ENCODE measurements at places on chromosomes 13 and 19.
A peak's percentile ranks its signal among the peaks of the same experiment; 100 is the strongest.

GRCh38 chr13:26412263-26412662, 145.2 kb upstream of the WASF3 start:
- no peak for DNase-seq

DNA sequence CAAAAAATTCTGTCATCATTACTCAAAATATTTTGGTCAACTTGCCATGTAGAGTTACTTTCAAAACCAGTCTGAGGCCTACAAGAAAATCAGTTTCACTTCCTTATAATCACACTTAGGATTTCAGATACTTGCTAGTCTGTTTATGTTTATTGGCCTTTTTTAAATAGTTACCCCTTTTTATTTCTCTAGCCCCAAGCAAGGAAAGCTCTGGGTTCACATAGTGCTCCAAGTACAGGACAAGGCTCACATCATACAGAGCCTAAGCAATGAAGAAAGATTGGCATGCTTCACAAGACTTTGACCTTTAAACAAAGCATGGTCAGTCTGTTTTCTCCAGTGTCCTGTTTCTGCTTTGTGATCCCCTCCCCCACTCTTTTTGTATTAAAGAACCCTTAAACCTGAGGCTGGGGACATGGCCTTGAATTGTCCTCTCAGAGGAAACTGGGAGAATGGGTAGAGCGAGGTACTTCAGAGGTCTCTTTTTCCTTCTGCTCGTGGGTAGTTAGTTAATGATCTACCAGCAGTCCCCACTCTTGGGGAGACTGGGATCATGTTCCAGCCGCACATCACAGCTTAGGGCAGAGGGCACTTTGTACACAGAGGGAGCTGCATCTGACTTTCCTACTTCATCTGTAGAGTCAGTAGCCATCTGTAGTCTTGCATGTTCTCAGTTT, 30.7 kb downstream of the CEACAM1 start:
- no peak for DNase-seq

DNA sequence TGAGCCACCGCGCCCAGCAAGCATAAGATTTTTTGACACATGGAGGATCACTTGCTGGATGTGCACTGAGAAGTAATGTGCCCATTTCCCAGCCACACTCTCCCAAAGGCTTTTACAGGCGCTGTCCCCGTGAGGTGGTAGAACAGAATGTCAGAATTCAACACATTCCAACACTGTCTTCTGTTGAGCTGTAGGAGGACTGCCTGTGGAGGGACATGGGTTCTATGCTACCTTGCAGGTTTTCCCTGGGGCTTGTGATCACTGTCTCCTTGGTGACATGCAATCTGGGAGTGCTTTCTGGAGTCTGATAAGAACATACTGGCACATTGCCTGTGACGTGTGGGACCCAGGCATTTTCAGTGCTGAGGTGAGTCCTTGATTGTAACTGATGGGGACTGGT, 38.5 kb downstream of the DPRX start:
- DNase-seq, result no peak

- DNase-seq, result peak; percentile 99
Measured at GRCh38 chr13:42720113-42720857, 61.1 kb upstream of the FAM216B start.

DNA sequence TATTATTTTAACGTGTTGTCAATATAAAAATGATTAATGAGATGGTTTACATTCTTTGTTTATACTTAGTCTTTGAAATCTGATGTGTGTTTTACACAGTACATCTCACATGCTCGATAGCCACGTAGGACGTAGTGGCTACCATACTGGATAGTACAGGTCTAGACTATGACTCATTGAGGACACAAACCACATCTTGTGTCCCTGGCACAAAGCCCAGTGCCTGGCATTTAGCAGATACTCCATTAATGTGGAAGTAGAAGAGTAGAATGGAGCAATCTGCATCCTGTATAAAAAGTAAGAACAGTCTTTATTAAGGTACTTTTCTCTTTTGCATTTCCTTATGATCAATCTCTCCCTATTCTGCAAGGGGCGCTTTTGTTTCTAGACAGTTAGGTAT, 49.0 kb upstream of the FRY start:
- DNase-seq, result peak; percentile 95

GRCh38 chr13:62137629-62138405, 722.2 kb upstream of the PCDH20 start:
- no peak for DNase-seq

- no peak for DNase-seq
Measured at GRCh38 chr13:112435973-112436372, 59.8 kb downstream of the SPACA7 start.

GRCh38 chr13:41074523-41074922, 13.2 kb downstream of the WBP4 start:
- no peak for DNase-seq

DNA sequence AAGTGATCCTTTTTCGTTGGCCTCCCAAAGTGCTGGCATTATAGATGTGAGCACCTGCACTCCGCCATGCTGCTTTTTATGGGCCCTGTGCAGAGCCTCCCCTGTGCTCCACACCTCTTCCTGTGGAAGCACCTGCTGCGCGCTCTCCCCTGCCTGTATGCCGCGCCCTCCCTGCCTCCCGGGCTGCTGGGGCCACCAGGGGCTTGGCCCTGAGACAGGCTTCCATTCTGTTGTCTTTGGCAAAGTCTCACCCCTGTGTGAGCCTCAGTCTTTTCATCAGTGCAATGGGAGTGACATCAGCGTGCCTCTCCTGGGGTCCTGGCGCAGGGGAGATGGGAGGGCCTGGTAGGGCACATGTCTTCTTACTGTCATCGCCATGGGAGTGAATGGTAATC, 1.3 kb downstream of the FAM174C start:
- DNase-seq, result no peak

DNA sequence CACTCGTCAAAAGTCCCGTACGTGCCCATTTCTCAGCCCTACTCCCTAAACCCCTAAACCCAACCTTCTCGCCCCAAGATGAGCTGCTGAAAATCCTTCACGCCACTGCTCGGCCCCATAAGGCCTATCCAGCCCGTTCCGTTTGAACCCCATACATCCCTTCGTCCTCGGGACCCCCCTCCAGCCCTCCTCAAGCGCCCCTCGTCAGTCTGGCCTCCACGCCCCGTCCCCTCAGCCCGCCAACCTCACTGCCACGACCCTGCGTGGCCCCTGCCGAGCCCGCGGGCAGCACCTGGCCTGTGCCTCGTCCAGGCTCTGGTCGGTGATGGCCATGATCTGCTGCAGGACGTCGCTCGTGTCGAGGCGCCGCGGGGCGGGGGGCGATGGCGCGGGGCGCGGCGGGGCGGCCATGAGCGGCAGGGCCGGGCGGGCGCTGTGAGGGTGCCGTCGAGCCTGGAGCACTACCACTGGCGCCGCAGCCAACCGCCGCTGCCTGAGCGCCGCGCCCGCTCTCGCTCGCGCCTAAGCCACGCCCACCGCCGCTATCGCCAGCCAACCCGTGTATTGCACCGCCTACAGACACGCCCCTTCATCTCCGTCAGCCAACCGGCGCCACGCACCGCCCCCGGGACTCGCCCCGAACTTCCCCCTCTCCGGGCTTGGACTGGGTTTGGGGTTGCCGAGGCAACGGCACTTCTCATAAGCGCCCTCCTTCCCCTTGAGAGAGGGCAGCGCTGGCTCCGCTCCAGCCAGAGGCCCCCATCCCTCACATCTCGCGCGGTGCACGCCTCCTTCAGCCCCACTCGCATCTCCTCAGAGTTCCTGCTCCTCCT, at the start of gene PBX4:
Gene PBX4, minus strand, starts transcription at position 469 of the 833 bp plus-strand sequence. Its CDS starts 58 bp downstream, at position 411.
- peak; percentile 82 for DNase-seq

- DNase-seq, result peak; percentile 89
Measured at GRCh38 chr13:46575301-46575771, 22.4 kb downstream of the LRCH1 start.

GRCh38 chr19:14030997-14031718, 404 bp upstream of the IL27RA start:
- DNase-seq, result no peak

DNA sequence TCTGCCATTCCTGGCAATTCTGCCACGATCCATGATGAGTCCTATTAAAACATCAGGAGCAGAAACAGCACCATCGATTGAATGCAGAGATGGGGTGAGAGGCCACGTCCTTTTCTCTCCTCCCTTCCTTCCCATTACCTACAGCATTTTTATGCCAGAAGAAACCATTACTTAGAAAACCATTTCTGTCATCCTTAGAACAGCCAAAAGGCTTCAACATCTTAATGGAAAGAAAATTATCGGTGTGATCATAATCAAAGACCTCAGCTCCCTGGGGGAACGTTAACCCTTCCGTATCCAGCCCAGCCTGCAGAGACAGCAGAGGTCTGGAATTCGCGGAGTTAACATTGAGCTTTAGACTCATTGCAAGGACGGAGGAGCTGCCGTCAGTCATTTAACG, 56.0 kb upstream of the SIAH3 start:
- DNase-seq, result no peak

GRCh38 chr13:60242043-60242595, 78.4 kb upstream of the DIAPH3 start:
- DNase-seq, result no peak

GRCh38 chr13:37565425-37565824, 33.1 kb downstream of the POSTN start:
- DNase-seq, result no peak

DNA sequence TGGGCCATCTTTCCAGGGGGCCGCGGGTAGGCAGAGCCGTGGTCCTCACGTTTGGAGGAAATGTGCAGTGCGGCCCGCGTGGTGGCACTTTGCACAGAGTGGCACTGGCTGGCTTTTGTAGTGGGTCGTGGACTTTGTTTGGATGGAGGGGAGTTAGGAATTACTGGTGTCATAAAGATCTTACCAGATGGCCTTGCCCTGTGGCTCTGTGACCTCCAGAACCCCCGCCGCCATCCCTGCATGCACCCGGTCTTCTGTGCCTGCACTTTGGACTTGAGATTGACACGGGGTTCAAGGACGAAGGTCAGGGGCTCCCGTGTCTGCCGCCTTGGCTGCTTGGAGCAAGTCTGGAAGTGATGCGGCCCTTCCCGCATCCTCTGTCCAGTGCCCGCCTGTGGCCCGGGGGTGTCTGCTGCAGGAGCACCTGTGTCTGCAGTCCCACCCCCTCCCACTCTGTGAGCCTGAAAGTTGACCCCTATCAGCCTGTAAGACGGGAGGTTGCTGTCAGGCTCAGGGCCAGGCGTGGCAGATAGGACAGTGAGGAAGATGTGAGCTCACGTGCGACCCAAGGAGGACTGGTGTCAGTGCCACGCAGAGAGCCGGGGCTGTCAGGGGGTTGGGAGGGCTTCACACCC, 2.2 kb downstream of the GNA11 start:
- no peak for DNase-seq

DNA sequence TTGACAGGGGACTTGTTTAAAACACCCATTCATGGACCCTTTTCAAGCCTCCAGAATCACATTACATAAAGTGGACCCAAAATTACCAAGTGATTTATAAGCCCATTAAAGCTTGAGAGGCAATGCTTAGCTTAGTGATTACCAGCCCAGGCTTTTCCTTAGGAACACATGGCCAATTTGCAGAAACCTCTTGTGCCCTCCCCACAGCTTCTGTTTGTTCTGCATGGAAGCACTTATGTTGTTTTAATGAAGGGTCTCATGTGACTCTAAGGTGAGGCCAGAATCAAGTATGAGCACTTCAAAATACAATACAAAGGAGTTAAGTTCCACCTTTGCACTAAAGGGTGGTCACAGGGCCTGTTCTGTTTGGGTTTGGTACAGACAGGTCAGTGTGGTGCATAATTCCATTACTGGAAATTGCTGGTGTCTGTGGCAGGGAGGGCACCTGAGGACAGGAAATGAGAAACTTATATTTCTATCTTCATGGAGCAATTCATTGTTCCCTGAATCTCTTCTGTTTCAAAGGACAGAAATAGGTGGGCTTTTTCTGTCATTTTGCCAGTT, 15.3 kb downstream of the ZNF486 start:
- DNase-seq, result no peak

DNA sequence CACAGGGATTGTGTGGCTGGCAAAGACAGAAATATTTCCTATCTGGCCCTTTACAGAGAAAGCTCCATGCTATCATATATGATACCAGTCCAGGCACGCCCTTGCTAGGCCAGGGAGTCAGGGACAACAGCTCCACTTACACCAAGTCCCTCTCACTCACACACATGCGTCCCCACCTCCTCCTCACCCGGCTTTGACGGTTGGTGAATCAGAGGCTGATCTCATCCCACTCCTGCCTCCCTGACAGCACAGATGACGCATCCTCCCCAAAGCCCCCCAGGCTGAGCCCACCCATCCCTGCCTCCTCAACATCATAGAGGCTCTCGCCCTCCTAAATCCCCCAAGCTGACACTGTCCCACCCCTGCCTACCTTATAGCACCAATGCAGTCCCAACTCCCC, 62.7 kb downstream of the F2RL3 start:
- peak; percentile 8 for DNase-seq

DNA sequence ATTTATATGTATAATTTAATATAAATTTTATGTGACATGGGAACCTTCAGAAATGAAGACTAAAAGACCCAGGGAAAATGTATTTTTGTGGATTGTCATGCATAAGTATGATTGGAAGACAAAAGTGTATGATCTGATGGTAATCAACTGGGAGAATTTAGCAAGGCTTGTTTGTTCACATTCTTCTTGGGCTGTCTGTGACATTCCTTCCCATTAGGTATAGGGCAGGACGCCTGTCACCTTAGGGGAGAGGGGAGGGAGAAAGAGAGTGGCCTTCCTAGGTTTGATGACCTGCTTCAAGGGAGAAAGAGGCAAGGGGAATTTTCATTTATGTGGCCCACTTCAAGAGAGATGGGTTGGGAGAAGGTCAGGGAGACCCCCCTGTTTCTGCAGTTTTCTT, 22.4 kb downstream of the PIBF1 start:
- DNase-seq, result no peak

- no peak for DNase-seq
Measured at GRCh38 chr13:49610176-49610575, 18.1 kb upstream of the ARL11 start.

DNA sequence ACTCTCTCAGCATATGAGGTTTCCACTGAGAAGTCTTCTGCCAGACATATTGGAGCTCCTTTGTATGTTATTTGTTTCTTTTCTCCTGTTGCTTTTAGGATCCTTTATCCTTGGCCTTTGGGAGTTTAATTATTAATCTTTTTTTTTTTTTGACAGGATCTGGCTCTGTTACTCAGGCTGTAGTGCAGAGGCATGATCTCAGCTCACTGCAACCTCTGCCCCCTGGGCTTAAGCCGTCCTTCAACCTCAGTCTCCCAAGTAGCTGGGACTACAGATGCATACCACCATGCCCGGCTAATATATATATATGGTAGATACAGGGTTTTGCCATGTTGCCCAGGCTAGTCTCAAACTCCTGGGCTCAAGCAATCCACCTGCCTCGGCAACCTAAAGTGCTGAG, 6.6 kb upstream of the CYP4F3 start:
- DNase-seq, result no peak

DNA sequence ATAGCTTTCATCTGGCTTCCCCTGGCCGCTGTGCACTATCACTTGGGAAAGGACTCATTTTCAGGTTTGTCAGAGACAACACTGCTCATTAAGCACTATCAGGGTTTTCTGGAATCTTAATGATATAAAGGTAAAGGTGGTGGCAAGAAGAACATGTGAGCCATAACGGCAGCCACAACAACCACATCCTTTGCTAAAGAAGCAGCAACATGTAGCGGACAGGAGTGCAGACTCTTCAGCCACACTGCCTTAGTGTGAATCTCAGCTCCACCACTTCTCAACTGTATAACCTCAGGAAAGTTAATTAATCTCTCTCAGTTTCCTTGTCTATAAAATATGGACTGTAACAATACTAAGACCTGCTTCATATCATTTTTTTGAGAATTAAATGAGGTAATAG, 24.1 kb upstream of the MIR17HG start:
- DNase-seq, result no peak

- no peak for DNase-seq
Measured at GRCh38 chr13:78334059-78334458, 269.3 kb downstream of the POU4F1 start.

All from IMR-90 (cell line).